Umbilical cord (tissue), 2 donors: ENCODE measurements at places on chromosomes 13 and 19.

- DNase-seq, result no peak
These were observed 6.1 kb downstream of the IL4I1 start for GRCh38 chr19:49890349-49891311.

GRCh38 chr13:31629085-31629780 lies 110.1 kb upstream of the RXFP2 start:
- DNase-seq, result no peak

GRCh38 chr13:38530492-38530891 lies 156.4 kb upstream of the FREM2 start:
- DNase-seq, result peak; percentile 27

DNA sequence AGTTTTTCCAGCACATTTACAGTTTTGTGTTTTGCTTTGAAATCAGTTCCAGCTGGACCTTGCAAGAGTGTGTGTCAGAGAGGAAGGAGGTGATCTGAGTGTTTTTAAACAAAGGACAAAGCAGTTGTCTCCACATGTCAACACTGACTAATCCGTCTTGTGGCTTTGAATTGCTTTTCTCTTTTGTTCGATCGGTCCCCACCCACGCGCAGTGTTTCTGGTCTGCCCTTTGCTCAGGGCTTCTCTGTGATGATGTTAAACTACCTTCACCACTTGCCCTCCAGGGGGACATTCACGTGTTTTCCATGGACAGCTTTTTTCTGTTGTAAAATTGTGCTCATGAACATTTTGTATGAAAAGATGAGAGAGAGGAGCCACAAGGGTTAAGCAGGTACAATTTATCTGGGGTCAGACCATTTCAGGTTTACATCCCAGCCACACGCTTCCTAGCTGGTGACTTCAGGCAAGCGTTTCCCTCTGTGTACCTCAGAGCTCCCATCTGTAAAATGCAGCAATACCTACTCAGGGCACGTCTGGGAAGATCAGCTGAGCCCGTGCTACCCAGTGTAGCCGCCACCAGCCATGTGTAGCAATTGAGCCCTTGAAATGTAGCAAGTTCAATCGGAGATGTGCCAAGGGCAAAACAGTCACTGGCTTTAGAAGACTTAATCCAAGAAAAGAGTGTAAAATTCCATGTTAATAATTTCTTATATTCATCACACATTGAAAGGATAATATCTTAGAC lies 13.5 kb upstream of the PLA2G4C start:
- DNase-seq, result no peak

- DNase-seq, result no peak
These were observed at the start of gene DIRAS1 for GRCh38 chr19:2720777-2721569. TSS of gene DIRAS1 (minus strand) at chr19:2721372. CDS start at chr19:2717806, 3,566 bp downstream.

GRCh38 chr19:10864538-10864899 lies 6.8 kb upstream of the CARM1 start:
- peak; percentile 80 for DNase-seq
